ENCODE measurements at places on chromosomes 5 and 9.

DNA sequence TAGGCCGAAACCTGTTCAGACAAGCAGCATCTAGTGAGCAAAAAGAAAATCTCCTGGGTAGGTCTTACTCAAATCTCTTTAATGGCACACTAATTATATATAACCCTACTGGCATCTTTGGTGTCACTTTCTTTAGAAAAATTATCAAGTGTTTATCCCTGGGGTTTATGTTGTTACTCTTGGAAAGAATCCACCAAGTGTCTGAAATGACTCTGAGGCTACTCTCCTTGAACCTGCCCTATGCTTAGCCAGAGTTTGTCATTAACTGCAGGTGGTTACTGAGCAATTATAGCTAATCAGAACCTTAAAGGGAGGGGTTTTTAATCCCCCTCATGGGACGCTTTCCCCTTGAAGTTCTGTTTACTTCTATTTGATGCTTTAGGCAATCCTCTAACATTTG lies 381.9 kb downstream of the PLK2 start:
- DNase-seq: no peak

- no peak for DNase-seq
Measured at GRCh38 chr5:149177911-149178565, 36.7 kb downstream of the ABLIM3 start.

DNA sequence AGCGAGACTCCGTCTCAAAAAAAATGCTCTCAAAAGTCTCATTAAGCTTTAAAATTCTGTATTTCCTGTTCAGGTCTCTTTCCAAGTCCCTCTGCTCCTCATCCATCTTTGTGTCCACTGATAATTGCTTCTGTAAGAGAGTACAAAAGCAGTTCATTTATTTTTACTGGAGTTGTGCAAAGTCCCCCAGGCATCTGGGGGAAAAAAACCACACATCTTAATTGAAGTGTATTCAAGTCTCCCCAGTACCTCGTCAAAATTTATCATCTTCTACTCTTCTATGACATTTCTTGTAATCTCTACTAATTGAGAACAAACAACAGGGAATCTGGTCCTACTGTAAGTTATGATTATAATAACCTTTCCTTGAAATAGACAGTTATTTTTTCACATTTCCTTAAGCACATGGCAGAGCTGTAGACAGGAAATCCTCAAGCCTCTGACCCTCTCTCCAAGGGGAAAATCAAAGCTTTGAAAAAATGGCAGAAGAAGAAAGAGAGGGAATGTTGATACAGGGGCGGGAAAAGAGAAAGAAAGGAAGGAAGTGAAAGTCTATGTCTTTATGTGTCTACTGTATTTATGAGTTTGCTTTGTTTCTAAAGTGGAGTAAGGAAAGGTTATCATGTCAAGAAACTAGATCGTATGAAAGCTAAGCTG lies 51.5 kb downstream of the RAI14 start:
- DNase-seq: no peak

DNA sequence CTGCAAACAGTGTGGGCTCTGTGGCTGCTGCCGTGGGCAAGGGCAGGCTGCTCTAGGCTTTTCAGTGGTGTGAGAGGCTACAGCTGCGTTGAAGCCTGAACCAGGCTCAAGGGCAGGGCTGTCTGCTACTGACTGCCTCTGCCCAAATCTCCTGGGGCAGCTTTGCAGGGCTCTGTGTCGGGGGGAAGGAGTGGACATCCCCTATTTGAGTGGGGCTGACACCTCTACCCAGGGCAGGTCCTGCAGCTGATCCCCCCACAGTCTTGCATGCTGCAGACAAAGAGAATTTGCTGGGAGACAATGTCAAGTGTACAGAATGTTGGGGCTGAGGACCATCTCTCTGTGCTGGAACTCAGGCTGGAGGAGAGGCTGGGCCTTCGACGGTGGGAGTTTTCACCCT lies 240.2 kb downstream of the PBX3 start:
- DNase-seq: no peak

GRCh38 chr9:7984203-7984602 lies 184.6 kb upstream of the DMAC1 start:
- DNase-seq: no peak

DNA sequence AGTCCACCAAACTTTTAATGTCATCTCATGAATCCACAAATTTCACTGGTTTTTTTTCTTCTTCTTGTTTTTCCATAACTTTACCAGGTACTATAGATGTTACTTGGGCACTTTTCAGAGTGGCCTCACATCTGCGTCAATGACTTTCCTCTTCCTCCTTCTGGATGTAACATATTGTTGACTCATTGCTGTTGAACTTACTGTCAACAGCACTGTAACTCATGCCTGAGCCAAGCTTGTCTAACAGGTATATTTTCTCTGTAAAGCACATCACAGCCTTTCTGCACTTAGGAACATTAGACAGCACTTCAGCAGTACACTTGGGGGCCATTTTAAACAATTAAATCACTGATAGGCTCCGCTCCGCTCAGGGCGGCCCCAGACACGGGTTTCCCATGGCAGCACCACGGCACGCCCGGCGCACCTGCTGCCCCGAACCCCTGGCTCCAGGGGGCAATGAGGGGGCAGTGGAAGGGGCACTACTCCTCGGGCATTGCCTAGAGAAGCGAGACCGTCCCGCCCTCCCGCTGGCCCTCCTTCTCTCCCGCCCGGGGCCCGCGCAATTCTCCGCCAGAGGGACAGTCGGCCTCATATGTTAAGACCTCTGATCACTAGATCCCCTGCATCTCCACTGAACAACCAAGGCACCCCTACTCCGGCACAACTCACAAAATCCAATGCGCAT lies 41.9 kb upstream of the SPATA31C2 start:
- DNase-seq: no peak

DNA sequence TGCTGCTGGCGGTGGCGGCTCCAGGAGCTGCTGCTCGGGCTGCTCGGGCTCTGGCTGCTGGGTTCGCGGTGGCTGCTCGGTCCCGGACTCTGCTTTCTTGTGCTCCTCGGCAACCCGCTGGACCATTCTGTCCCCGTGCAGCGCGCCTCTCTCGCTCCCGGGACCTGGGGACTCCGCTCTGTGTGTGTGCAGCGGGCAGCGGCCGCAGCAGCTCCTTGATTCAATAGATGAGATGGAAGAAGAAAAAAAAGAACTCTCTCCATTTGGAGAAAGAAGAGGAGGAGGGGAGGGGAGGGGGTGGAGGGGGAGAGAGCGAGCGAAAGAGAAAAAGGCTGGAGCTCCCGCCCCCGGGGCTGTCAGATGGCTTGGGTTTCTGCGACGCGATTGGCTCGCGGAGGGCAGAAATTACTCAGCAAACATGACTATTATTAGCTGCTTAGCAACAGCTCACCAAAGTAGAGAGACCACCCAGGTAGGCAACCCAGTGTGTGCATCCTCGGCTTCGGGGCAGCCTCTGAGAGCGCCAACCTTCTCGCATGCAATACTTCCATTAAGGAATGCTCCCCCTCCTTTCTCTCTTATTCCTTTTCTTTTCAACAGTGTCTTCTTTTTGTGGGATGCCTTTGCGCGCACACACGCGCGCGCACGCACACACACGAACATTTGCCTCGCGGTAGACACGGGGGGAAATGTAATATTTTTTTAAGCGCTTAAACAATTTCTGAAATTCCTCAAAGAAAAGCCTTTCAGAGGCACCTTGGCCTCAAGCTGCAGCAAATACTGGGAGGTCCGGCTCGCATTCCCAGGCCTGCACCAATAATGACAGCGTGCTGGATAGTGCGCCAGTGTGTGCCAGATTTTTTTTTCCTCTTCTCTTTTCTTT lies 7.6 kb downstream of the PTCH1 start:
- DNase-seq: no peak

DNA sequence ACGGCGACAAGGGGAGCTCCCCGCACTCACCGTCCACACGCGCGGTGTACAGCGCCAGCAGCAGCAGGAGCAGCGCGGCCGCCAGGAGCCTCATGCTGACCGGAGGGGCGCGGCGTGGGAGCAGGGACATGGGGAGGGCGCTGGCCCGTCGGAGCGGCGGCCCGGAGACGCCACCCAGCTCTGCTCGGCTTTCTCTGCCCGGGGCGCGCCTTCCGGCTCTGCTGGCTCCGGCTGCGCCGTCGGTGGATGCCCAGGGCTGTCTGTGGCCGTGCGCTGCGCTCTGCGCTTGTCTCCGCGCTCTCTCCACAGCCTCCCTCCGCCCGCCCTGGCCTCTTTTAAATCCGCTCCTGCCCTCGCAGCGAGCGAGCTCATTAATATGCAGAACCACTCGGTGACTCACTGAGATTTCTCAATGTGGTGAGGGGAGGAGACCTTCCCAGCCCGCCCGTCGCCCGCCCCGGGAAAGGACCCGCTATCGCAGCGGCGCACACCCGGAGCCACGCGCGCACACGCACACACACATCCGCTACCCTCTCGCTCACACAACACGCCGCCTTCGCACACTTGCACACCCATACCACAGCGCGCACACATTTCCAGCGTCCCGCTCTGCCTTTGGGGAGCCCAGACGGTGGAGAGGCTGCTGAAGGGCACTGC lies at the start of gene CXCL14:
Gene CXCL14 (minus strand): TSS at position 307 of the 657 bp plus-strand sequence. CDS start 213 bp downstream, at position 94.
- no peak for DNase-seq

- DNase-seq: no peak
Measured at GRCh38 chr9:126147936-126148870, 178.4 kb upstream of the MVB12B start.

GRCh38 chr5:113771483-113771882 lies 258.0 kb downstream of the YTHDC2 start:
- no peak for DNase-seq

- no peak for DNase-seq
Measured at GRCh38 chr9:76161541-76161940, 232.7 kb downstream of the RFK start.

DNA sequence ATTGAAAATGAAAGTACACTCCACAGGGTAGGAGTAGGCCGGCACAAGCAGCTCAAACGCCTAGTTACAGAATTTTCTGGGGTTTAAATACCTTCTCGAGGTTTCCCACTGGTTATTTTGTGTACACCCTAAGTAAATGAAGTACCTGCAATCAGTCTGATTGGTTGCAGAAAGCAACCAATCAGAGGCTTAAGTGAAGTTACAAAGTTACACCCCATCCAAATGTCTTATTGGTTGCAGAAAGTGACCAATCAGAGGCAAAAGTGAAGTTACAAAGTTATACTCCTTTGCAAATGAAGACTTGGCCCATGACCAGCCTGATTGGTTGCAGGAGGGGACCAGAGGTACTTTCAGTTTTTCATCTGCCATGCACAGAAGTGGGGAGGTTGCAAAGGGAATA lies 33.2 kb upstream of the ERAP2 start:
- no peak for DNase-seq

DNA sequence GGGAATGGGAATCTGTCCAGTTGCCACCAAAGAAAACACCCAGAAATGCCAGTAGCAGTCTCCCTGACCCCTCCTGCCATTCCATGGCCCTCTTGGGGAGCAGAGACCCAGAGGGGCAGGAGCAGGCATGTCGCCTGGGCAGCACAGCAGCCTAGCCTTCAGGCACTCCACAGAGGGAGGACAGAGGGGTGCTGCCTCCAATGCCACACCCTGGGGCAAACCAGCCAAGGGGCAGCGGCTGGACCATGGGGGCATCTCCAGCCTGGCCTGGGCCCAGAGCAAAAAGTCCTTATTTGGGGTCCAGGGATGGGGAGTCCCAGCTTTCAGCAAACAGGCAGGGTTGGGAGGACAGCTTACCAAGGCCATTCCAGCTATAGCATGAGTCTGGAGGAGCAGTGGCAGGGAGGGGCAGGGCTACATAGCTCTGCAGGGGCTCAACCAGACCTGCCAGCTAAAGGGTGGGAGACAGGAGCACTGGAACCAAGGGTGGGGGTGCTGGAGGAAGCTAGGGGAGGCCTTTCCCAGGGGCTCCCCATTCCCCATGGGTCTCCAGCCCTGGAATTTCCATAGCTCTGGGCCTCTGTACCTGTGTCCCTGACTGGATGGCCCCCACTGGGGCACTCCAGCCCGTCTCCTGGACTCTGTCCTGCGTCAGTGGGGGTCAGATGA lies 6.7 kb downstream of the BRD3 start:
- no peak for DNase-seq

GRCh38 chr5:168341178-168341577 lies 49.7 kb downstream of the WWC1 start:
- no peak for DNase-seq

DNA sequence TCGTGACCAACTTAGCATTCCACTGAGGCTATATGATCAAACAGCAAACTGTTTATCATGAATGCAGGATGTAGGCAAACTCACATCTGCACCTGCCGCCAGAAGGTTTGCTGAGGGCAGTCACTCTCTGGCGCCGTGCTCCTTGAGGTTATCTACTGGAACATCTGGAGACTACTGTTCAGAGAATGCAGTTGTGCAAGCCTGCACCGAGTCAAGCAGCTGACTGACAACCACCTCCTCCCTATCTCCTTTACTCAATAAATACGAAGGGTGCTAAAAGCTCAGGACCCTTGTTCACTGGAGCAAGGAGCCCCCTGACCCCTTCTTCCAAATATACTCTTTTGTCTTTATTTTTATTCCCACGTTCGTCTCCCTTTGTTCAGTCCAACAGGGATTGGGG lies 27.1 kb downstream of the CCDC125 start:
- DNase-seq: no peak

GRCh38 chr5:66222455-66222854 lies 78.4 kb downstream of the SREK1 start:
- DNase-seq: no peak

GRCh38 chr5:105304859-105305258 lies 1742.3 kb upstream of the NUDT12 start:
- DNase-seq: no peak

GRCh38 chr5:170642066-170642735 lies 138.4 kb downstream of the KCNIP1 start:
- no peak for DNase-seq

DNA sequence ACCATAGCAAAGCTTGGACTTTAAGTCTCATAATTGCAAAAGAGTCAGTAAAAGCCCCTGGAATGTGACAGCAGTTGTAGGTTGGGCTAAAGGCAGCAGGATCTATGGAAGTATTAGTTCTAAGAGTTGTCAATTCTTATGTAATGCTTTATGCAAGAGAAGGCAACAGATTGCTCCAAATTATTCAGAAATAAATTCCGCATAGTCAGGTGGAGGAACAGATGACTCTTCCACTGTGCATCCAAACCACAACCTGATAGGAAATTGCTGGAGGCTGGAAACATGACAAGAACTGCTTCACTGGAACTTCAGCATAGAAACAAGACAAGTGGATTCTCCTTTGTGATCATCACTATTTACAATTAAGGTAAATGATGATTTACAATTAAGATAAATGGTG lies 101.0 kb downstream of the STARD4 start:
- DNase-seq: no peak

- no peak for DNase-seq
Measured at GRCh38 chr9:107738789-107739188, 249.2 kb upstream of the KLF4 start.

GRCh38 chr5:36640949-36641348 lies 34.5 kb downstream of the SLC1A3 start:
- no peak for DNase-seq

GRCh38 chr5:140116716-140117115 lies 2.8 kb downstream of the PURA start:
- DNase-seq: no peak

All from activated T-cell treated with anti-CD3 and anti-CD28 coated beads for 24 hours (primary cell).